ENCODE measurements at places on chromosomes 11 and 22.

GRCh38 chr22:25757686-25758085, 15.7 kb downstream of the MYO18B start:
- DNase-seq = no peak

- DNase-seq = peak; percentile 75
These were observed 23.9 kb upstream of the SCGB1A1 start for GRCh38 chr11:62394825-62395538.

GRCh38 chr11:114061048-114061680, 1.7 kb downstream of the ZBTB16 start:
- DNase-seq = peak; percentile 52

DNA sequence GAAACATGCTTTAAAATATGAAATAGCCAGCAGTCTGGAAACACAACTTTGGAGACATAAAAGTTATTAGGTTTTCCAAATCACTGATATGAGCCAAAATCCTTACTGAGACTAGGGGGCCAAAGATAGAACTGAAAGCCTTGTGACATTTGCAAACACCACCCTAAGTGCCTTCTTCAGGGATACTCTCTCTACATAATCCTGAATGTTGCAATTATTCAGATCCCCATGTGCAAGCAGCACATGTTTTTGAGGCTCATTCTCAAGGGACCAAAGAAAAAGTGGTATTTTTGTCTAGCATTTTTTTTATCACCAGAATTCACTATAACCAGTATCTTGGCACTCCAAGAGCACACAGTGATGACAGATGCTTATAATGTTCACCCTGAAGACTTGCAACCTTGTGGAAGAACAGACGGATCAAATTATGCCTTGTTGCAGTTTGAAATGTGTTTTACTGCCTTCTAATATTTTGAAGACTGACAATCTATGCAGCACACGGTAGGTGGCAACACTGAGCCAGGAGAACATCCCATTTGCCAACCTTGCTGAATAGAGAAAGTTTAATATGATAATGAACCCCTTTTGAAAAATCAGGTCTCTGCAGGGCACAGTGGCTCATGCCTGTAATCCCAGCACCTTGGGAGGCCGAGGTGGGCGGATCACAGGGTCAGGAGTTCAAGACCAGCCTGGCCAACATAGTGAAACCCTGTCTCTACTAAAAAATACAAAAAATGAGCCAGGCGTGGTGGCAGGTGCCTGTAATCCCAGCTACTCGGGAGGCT, 78.5 kb downstream of the PLEKHA7 start:
- peak; percentile 60 for DNase-seq

- DNase-seq = no peak
These were observed 2.5 kb upstream of the IFITM10 start for GRCh38 chr11:1752907-1753228.

- no peak for DNase-seq
These were observed 65.9 kb downstream of the PRR5L start for GRCh38 chr11:36361901-36362391.

- DNase-seq = no peak
These were observed 124.3 kb upstream of the TTC12 start for GRCh38 chr11:113189909-113190667.

DNA sequence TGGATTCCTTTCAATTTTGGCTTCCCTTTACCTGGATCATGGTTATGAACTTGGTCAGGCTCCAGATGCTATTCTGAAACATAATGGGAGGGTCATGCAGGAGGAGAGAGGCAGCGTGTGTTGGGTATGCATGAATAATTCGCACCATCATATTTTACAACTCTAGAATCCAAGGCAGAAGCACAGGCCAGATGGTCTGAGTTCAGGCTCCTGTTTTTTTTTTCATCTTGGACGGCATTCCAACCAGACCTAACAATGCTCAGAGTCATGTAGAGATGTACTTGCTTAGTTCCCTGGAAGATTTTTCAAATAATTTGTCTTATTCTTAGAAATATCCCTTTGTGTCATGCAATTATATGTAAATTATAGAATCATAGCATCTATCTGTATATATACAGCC, 393.5 kb downstream of the JRKL start:
- DNase-seq = no peak

GRCh38 chr11:70805971-70806370, 407.6 kb downstream of the CTTN start:
- no peak for DNase-seq

DNA sequence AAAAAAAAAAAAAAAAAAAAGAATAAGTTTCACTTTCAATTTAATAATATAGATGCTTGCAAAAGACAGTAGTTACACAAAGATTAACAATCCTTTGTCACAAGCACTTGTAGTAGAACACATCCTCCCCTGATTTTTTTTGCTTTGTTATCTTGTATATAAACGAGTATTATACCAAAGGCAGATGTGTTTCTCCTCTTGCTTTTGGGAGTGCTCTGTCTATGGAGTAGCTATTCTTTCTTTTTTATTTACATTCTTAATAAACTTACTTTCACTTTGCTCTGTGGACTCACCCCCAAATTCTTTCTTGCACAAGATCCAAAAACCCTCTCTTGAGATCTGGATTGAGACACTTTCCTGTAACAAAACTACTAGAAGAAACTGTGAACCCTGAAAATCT, 3.4 kb upstream of the MRPL16 start:
- DNase-seq = no peak

DNA sequence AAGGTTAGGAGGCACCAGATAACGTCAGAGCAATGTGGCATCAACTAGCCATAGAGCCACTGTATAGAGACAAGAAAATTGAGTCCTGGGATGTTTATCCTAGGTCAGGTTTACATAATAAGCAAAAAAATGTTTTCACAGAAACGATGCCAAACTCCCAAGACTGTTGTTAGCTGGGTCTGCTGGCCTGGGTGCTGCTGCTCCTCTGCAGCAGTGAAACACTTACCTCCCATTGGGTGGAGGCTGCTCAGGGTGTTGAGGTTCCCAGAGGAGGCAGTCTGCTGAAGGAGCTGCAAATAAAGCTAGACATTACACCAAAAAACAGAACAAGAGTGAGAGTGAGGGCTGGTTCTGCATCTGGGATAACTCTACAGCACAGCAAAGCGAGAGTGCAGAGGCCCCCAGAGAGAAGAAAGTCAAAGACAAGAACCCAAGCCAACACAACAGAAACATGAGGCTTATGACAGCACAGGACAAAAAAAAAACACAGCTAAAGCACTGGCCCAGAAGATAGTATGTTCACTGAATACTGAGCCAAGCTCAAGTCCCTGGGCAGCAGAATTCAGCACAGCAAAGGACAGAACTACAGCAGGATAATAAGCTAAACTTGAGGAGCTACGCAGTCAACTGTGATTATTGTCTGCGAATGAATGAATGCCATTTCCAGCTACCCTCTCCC, 29.9 kb upstream of the RAPSN start:
- DNase-seq = no peak

- no peak for DNase-seq
These were observed 22.9 kb upstream of the TLCD5 start for GRCh38 chr11:120302001-120302805.

- DNase-seq = peak; percentile 54
These were observed 5.7 kb downstream of the ZFTA start for GRCh38 chr11:63762654-63763495.

All from D341Med (cell line).